Stimulated activated naive CD8-positive, alpha-beta T cell treated with anti-CD3 and anti-CD28 coated beads, Interleukin-15, amount 100 ng/mL, for 72 hours (primary cell): ENCODE measurements at places on chromosomes 1 and 21.

- DNase-seq = no peak
These were observed 492.6 kb downstream of the LMO4 start for GRCh38 chr1:87821335-87821697.

DNA sequence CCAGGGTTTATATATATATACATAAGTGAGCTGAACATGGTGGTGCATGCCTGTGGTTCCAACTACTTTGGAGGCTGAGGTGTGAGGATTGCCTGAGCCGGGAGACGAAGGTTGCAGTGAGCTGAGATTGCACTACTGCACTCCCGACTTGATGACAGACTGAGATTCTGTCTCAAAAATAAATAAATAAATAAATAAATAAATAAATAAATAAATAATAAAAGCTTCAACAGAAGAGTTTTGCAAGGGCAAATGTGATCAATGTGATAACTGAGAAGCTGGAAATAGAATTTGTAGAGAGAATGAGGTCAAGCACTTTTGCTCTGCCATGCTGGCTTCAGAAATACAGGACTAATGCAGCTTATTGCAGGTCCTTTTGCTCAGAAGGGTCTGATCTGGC, 855.8 kb upstream of the PRMT6 start:
- no peak for DNase-seq

DNA sequence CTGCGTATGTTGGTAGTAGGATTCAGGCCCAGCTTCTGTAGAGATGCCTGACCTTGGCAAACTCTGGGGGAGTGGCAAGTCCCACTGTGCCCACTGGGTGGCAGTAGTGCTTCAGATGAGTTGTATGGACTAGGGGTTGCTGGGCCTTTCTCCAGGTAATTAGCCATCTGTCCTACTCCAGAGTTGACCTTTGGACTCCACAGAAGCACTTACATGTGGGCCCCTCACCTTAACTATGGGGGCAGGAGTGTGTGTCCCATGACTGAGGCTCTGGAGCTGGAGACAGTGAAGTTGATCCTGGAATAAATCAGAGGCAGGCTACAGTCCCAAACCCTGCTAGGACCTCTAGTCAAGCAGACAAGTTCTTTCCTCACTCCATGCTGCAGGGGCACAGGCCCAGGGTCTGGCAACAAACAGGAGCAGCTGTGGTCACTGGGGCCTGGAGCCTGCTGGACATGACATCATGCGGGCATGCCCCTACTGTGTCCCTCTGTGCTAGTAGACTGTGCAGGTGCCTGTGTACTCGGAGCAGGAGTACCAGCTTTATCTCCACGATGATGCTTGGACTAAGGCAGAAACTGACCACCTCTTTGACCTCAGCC, 4.6 kb downstream of the DMAP1 start:
- peak; percentile 70 for DNase-seq

DNA sequence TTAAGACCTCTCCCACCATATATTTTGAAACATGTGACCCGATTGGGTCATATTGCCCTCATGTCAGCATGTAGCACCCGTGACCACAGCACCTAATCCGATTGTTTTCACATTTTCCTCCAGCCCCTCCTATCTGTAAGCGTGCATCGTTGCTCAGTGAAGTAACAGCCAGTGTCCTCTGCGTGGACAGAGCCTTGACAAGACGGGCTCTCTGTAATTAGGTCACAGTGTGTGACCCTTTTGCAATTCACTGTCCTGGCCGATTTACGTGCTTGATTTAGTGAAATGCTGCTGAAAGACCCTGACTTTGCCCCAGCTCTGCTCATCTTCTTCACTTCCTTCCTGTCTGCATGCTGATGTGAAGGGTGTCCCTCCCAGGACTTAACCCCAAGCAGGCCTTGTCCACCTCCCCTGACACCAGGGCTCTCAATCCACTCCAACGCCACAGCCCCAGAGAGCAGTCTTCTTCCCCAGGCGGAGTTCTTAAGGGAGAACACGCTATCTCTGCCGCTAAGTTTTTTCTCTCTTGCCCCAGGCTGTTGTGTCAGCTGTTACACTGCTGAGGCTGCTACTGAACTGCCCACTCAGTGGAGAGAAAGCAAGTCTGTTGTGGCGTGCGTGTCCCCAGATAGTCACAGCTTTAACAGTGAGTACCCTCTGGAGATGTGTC, 19.4 kb downstream of the URB2 start:
- DNase-seq = no peak

DNA sequence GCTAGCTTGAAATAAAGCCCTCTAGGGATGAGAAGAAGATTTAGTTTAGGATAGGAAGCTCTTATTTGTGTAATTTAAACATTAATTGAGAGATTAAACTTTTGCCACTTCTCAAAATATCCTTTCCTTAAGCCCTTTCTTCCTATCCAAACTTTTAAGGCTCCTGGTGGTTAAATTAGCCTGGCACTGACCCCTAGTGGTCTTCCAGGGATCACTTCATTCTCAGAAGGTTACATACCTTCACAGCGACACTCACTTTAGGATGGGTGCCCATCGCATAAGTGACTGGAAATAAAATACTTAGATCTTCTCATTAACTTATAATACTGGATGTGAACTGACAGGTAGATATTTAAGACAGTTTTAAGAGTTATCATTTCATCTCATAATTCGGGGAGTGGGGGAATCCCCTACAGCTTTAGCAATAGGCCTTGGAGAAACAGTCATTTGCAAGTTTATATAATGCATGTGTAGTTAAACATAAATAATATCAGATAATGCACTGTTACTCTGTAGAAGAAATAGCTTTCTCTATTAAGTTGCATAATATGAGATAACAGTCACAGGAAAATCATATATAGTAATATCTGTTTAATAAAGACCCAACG, 7.4 kb downstream of the LHX9 start:
- DNase-seq = peak; percentile 19

- DNase-seq = no peak
These were observed 18.6 kb downstream of the NR5A2 start for GRCh38 chr1:200046115-200046514.

GRCh38 chr1:37449936-37450335, 24.4 kb upstream of the ZC3H12A start:
- no peak for DNase-seq
